ENCODE measurements at places on chromosomes 13 and 19. TPM values are rescaled to one million over a fixed set of nuclear protein-coding genes. Genes with fewer than 3 reads are reported as not detected.

Gene C19orf81
- total RNA-seq = 22.9 TPM

Gene GPC5
- total RNA-seq = 0.46 TPM

Gene PPP1R13L
- total RNA-seq = 27.5 TPM

DNA sequence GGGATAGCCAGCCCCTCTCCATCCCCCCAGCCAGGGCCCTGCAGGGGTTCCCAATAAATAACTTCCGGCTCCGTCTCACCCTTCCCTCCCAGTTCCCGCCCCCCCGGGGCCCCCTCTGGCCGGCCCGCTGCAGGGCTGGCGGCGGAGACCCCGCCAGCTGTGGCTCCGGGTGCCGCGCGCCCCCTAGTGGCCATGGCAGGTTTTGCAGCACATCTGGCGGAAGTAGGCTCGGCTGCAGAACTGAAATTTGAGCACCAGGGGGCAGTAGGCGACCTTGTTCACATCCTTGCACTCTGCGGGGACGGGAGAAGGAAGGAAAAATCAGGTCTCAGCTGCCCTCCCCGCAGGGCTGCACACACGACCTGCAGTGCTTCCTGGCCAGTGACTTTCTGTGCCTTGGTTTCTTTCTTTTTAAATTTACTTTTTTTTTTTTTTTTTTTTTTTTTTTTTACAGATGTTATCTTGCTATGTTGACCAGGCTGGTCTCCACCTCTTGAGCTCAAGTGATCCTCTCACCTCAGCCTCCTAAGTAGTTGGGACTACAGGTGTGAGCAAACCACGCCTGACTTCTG lies 3.6 kb upstream of the MYO1F start:
- peak; percentile 88 for DNase-seq

GRCh38 chr19:947707-948539 lies 22.1 kb downstream of the ARID3A start:
- no peak for DNase-seq

GRCh38 chr13:100940658-100941057 lies 266.1 kb upstream of the TMTC4 start:
- no peak for DNase-seq

DNA sequence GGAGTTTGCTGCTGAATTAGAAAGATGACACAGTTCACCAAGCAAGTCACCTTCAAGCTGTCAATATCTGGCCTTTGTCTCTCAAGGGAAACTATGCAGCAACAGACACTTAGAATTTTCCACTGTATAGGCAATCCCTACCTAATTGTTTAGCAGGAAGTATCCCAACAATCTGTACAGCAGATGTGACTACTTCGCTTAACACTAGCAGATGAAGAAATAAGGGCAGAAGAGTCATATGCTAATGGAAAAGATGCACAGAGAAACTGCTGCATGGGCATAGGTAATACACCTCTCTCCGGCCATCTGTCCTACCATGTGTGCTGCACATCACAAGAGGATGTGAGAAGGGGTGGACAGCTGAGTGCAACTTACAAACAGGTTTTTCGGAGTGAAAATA lies 851.2 kb downstream of the PCDH9 start:
- DNase-seq = no peak

DNA sequence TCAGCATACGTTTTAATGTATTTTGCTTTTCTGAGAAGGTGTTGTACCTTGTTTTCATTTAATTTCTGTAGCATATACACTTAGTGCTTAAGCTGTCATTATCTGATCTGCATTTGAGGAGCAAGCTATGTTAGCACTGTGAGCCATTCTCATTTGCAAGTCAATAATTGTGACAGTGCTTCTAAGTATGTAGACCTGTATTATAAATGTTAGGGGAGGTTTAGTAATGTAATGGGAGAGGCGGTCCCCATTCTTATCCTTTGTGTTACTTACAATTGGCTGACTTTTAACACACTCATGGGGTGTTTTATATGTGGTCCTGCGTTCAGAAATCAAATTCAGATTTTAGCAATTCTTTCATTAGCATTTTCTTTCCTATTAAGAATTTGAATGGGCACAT lies 90.2 kb downstream of the GPC6 start:
- no peak for DNase-seq

DNA sequence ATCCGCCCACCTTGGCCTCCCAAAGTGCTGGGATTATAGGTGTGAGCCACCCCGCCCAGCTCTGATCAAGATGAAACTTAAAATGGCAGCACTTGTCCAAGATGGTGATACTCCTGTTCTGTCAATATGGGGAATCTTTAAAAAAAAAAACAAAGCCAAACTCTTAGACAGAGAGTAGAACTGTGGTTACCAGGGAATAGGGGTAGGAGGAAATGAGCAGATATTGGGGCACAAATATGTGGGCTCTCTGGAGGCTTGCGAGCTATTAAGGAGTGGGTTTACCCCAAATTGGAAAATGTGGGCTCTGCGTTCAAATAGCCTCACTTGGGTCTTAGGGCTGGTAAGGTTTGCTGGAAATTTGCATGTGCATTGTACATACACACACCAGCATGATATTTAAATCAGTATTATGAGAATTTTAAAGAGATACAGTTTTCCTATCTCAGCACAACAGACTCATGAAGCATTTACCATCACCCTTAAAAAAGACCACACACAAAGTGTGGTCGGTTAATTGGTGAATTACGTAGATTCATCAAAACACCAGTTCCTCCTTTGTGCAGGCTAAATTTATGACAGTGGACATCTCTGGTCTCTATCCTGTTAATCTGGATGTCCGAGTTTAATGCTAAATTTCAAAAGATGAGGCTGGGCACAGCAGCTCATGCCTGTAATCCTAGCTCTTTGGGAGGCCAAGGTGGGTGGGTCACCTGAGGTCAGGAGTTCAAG lies 11.3 kb downstream of the CD70 start:
- no peak for DNase-seq

DNA sequence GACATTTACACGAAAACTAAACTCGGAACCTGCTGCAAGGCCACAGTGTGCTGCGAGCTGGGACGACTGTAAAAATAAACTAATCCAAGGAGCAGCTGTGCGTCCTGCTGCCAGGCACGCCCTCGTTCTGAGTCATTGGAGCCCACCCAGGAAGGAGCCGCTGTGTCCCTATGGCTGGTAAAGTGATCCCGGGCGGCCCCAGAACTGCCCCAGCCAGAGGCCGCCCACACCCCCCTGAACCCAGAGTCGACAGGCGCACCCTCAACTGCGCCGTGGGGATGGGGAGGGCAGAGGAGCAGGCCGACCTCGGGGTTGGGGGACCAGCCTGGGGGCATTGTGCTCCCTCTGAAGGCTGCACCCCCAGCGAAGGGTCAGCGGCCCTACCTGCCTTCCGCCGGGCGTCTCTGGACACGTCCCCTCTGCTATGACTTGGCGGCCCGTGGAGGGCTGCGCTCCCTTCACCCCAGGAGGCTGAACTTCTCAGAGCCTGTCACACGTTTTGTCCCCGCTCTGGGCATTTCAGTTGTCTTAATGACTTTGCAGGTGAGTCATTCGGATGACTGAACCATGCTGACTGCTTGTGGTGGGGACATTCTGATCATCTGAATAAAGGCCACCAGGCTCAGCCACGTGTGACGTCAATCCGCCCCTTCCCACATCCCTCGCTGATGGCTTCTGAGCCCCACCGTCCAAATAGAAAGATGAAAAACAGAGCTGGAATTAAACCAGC lies 42.7 kb downstream of the ADPRHL1 start:
- DNase-seq = no peak

- no peak for DNase-seq
Observed at GRCh38 chr13:71587817-71588216, 279.2 kb downstream of the DACH1 start.

All from WTC11 (cell line).